ENCODE measurements at places on chromosomes 5 and 9.

DNA sequence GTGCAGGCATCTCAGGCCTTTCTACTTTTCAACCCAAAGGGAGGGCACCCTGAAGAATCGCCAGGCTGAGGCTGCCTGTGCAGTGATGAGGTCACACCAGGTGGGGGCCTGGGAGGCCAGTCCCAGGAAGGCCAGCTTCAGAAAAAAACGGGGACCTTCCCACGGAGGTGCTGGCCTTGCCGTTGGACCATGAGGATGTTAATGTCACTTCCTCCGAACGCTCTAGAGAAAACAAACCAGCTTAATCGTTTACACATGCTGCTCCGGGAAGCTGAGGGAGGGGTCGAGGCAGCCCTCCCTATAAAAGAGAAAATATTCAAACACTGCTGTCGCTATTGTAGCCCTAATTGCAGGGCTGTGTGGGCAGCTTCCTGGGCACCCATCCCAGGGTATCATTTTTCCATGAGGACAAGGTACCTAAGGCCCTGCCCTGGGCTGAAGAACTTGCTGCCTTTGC, 27.0 kb downstream of the PTGES start:
- DNase-seq, result peak; percentile 40

DNA sequence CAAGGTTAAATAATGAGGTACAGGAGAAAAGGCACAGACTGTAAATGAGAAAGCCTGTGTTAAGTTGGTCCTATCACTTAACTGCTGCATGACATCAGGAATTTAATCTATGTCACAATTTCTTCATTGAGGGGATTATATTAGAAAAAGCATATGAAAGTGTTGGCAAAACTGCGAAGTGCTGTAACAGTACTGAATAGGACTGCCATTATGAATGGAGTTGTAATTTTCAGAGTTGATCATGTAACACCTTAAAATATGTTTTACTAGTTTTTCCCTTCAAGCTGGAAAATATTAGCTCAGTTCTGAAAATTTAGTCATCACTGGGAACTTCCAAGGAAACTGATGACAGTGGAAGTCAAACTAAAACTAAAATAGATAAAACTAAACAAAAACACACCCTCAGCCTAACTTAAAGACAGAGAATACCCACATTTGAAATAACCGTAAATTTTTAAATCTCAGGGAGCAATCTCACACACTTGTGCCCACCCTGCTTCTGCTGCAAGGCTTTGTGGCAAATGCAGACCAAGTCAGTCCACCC, 45.1 kb downstream of the ERMP1 start:
- DNase-seq, result no peak

- DNase-seq, result peak; percentile 48
Observed at GRCh38 chr9:77752554-77752953, 104.4 kb upstream of the GNA14 start.

DNA sequence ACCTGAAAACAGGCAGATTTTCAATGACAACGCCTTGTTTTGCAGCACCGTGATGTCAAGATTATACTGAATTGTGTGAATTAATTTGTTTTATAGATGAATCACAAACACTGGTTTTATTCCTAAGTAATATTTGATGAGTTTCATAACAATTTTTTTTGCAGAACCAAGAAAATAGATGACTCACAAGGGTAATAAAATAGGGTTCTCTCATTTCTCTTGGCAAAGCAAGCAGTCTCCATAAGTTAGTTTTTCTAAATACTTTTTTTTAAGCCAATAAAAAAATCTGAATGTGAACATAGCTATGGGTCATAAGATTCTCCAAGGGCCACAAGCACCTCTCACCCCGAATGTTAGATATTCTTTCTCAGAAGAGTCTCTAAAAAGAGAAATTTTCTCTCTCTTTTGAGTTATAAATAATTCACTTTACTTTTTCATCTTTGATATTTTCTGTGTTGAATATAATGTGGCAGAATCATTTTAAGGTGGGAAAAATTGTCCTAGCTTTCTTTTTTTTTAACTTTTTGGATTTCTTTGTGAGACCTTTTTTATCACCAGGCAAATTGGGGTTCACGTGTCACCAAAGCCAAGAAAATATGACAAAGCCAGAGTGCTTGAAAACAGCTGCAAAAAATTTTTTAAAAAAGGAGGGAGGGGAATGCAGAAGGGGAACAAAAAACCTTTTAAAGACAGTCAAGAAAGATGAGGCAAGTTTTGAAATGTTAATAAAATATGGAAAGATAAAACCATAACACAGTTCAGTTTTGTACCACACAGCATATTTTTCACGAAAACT, 174.6 kb upstream of the DAPK1 start:
- peak; percentile 79 for DNase-seq

- peak; percentile 95 for DNase-seq
Observed at GRCh38 chr9:108551030-108551841, 304.6 kb downstream of the ACTL7B start.

DNA sequence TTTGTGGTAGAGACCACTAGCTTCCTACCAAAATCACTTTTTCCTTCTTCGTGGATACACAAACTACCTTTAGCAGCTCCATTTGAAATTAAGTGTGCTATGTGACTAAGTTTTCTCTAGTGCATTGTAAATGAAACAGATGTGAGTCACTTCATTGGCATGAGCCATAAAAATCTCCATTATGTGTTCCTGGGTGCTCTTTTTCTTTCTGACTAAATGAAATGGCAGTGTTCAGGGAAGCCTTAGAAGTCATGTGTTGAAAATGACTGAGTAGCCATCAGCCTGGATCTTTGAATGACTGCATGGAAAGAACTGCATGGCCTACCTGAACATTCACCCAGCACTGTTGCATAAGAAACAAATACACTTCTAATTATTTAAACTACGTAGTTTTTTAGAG, 107.9 kb downstream of the NDUFAF2 start:
- DNase-seq, result peak; percentile 73

GRCh38 chr9:107683566-107683965, 194.0 kb upstream of the KLF4 start:
- DNase-seq, result no peak

DNA sequence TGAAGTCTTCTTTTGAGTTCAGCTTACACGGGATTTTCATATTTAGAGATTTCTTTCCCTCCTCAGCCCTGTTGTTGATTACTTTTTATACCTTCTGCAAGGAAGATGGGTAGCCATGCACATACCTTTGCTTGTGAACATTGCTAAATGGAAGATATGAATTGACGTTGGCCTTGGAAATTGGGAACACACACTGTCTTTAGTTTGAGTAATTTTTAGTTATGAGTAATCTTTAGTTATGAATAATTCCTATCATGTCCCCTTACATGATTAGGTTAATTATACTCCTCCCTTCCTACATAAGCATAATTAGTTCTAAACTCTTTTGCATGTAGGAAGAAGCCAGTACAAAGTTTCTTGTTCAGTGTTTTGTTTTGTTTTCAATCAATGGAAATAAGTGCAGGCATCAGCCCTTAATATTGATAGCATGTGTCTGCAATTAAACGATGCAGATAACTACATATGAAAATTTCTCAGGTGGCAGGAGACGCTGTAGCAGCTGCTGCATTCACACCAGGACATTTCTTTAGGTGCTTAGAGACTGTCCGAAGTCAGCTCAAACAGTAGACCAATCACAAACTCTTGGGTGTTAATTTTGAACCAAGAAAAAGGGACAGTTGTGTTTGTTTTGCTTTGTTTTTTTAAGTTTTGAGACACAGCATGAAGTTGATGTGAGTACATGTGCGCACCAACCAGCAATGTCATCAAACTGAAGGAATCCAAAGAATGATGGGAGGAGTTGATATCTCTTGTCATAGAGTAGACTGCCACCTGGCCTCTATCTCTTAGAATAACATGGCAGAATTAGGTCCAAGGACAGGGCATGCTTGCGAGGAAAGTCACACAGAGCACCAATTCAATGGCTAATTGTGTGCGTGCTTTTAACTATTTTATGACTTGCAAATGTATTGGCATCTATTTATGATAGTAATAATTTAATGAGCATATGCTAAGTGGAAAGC, 51.4 kb downstream of the SMARCA2 start:
- DNase-seq, result no peak

DNA sequence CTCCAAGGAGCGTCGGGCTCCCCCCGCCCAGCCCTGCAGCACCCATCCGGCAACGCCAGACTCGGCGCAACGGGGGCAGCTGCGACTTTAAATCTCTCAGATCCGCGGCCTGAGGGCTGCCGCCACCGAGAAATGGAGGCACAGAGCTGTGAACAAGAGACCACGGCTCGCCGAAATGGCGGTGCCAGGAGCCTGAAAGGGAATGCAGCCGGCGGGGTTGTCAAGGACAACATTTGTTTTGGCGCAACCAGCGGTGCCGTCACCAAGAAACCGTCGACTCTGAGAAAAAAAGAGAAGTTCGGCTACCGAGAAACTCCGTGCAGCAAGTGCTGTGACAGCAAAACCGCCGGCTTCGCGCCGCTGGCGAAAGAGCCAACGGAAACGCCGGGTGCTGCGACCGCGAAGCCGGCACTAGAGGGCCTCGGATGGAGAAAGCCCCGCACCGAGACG, 2.1 kb upstream of the ANXA2R start:
- no peak for DNase-seq

- no peak for DNase-seq
Observed at GRCh38 chr9:38166501-38166900, 97.5 kb upstream of the SHB start.

DNA sequence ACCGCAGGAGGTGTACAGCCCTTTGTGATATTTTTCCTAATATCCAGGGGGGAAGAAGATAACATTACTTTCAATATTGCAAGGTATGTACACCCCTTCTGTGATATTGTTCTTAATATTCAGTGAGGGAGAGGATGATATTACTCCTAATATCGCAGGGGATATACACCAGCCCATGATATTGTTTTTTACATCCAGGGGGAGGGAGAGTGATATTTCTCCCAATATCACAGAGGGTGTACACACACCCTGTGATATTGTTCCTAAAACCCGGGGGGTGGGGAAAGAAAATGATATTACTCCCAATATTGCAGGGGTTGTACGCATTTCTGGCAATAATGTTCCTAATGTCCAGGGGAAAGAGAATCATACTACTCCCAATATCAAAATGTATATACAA, 58.0 kb upstream of the SLC25A48 start:
- DNase-seq, result no peak

DNA sequence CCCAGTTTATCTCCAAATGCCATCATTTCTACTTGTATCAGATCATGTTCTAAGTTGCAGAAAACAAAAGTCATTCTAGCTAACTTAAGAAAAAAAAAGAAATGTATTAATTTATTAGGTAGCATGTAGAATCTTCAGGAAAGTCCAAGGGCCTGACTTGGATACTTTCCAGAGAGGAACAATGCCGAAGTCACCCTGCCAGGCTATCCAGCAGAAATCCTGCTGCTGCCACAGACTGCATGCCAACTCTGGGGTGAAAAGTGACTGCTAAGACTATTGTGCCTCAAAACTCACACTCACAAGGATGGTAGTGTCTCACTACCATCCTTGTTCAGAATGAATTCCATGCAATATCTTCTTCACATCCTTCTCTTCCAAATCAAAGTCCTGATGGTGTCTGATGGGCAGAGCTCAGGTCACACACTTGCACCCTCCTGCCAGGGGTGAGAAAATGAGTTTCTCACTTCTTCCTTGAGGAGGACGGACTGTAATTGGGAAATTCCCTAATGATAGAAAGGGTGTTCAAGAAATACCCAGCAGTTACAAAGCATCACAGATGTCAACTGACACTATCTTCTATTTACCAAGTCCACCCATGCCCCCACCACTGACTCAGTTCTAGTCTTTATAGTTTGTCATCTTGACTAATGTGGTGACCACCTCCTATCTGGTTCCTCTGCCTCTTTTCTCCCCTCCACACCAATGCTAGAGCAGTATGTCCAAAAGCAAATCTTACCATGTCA, 279.4 kb downstream of the CWC27 start:
- no peak for DNase-seq

- no peak for DNase-seq
Observed at GRCh38 chr5:95907740-95908706, 53.6 kb downstream of the ELL2 start.

GRCh38 chr5:153573326-153574033, 83.0 kb downstream of the GRIA1 start:
- DNase-seq, result no peak

GRCh38 chr9:16099732-16100536, 547.1 kb downstream of the CCDC171 start:
- DNase-seq, result no peak

DNA sequence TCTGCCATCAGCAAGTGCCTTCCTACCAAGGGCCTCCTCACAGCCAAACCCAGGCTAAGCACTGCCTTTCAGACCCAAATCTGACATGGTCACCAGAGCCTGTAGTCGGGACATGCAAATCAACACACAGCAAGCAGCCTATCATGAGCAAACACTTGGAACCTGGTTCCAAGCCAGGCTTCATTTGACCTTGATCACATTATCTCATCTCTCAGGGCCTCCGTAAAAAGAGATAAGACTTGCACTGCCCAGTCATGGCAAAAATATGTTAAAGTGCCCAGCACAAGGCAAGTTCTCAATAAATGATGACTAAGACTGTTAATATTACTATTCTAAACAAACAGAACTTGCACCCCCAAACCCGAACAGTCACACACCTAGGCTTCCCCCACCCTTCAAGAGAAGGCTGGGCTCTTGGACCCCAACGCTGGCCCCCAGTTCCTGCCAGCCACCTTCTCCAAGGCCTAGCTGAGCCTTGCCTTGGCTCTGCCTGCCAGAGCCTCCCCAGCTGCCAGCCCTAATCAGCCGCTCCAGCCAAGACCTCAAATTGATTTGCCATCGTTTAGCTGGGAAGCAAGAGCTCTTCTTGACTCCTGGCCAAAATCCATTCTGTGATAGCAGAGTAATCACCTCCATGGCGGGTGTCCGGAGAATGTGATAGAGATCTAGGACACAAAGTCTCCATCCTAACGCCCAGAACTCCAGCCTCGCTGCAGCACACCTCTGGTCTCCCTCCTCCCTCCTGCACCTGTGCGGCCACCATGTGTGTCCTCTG, 18.7 kb downstream of the CPLX2 start:
- no peak for DNase-seq

- DNase-seq, result no peak
Observed at GRCh38 chr5:178301641-178302040, 69.0 kb upstream of the PHYKPL start.

DNA sequence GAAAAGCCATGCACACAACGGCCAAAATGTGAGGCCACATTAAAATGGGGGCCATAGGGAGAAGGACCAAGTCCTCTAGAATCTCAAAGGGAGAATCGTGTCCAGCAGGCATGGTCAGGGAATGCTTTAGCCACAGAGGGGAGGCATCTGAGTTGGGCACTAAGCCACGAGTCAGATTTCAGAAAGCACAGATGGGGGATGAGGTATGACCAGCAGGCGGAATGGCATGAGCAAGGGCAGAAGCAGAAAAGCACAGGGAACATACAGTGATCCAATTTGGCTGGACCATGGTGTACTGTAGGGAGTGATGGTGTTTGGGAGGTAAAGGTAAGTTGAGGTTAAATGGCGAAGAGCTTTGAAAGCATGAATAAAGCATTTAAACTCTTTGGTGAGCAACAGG, 214.6 kb downstream of the TLE1 start:
- DNase-seq, result no peak

DNA sequence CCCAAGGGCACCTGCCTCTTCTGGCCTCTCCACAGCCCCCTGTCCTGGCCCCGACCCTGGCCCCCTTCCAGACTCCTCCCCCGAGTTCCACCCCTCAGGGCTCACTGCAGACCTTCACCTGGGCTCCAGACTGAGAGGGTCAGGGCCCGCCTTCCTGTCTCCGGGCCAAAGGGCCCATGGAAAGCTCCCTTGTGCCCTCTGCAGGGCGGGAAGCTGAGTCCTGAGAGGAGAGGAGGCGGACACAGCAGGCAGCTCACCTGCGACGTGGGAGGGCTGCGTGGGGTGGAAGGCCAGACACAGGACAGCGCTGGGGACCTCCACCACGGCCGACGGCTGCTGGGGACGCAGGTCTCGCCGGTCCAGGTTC, 20.6 kb downstream of the DYNC2I2 start:
- DNase-seq, result no peak
